ENCODE measurements at places on chromosomes 6 and 20. TPM values are rescaled to one million over a fixed set of nuclear protein-coding genes. Genes with fewer than 3 reads are reported as not detected.

Gene DCBLD1
- 4.0 TPM for total RNA-seq

Gene TAGAP
- total RNA-seq = 1.2 TPM

Gene KCNS1
- not detected for total RNA-seq

Gene SIRPG
- 0.21 TPM for total RNA-seq

Gene PLN
- 215 TPM for total RNA-seq

Gene PTPN1
- total RNA-seq = 37.2 TPM

Gene RCAN2
- 32.2 TPM for total RNA-seq

Gene RNF39
- not detected for total RNA-seq

Gene ALDH5A1
- 16.7 TPM for total RNA-seq

Gene PRDM13
- not detected for total RNA-seq

Gene TNF
- total RNA-seq = 0.81 TPM

Gene PHIP
- total RNA-seq = 15.3 TPM

Gene GABRR1
- total RNA-seq = not detected

Gene ADA
- total RNA-seq = 4.9 TPM

Gene SLPI
- total RNA-seq = 204 TPM

Gene CAP2
- 380 TPM for total RNA-seq

Gene HS3ST5
- 2.9 TPM for total RNA-seq

Gene CTCFL
- not detected for total RNA-seq

Gene XKR7
- not detected for total RNA-seq

Gene POPDC3
- total RNA-seq = 82.5 TPM

Gene PLCB4
- 6.7 TPM for total RNA-seq

Gene WASF1
- total RNA-seq = 0.97 TPM

Gene ENPP3
- total RNA-seq = not detected

Gene LRFN2
- not detected for total RNA-seq

Gene RIN2
- total RNA-seq = 24.2 TPM

Gene TDRD6
- 0.42 TPM for total RNA-seq

Gene BCKDHB
- 7.3 TPM for total RNA-seq

Gene UBE2J1
- total RNA-seq = 16.3 TPM

Gene PEDS1
- 29.9 TPM for total RNA-seq

Gene LY6G5C
- 3.2 TPM for total RNA-seq

Gene TNNC2
- total RNA-seq = 3,158 TPM

Gene MAP7
- 0.46 TPM for total RNA-seq

Gene ECI2
- 118 TPM for total RNA-seq

Gene PNLDC1
- not detected for total RNA-seq

Gene RAB23
- 5.9 TPM for total RNA-seq

Gene SIM1
- 14.4 TPM for total RNA-seq

Gene SNX9
- total RNA-seq = 30.7 TPM

Gene WFDC10B
- total RNA-seq = not detected

Gene ESF1
- 20.0 TPM for total RNA-seq

Gene HDGFL1
- not detected for total RNA-seq

Gene OPRL1
- total RNA-seq = 0.20 TPM

Gene FAM83D
- total RNA-seq = not detected

Gene KCNQ5
- total RNA-seq = 89.7 TPM

Gene NKAIN4
- not detected for total RNA-seq

Gene C6orf163
- 0.30 TPM for total RNA-seq

Gene FAM50B
- 19.6 TPM for total RNA-seq

Gene C6orf58
- total RNA-seq = not detected

Gene CD24
- 0.84 TPM for total RNA-seq

Gene ANKRD6
- 9.0 TPM for total RNA-seq

Gene VGLL2
- total RNA-seq = 95.9 TPM
